RWPE2 (cell line): ENCODE measurements at places on chromosomes 7 and 10.

- DNase-seq = no peak
Measured at GRCh38 chr7:6032167-6032566, 991 bp downstream of the ANKRD61 start.

- no peak for DNase-seq
Measured at GRCh38 chr10:81680359-81680758, 194.6 kb upstream of the NRG3 start.

GRCh38 chr10:80486785-80487420 lies 32.8 kb downstream of the TSPAN14 start:
- DNase-seq = no peak

DNA sequence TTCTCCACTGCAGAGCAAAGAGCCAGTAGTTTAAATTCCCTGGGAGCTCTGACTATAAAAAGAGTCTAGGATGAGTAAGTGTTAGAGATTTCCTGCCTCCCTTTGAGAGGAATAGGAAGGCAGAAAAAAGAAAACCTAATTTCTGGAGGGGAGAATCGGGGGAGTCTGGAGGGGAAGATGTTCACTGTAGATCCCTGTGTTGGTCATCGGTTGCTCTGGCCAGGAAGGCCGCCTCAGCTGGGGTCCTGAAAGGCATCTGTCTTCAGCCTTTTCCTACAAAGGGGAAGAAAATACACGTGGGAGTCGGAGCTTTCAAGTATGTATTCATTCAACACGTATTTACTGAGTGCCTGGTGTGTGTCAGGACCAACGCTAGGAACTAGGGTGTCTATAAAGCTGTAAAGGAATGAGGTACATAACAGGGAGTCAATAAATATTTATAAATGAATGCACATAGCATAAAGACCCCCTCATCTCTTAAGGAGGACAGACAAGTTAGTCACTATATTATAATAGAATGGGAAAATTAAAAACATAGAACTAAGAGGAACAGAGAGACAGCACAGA lies 101.1 kb downstream of the ICA1 start:
- no peak for DNase-seq

GRCh38 chr10:35218339-35218955 lies 91.8 kb downstream of the CREM start:
- no peak for DNase-seq
